ENCODE measurements at places on chromosomes 4 and X. TPM values are rescaled to one million over a fixed set of nuclear protein-coding genes. Genes with fewer than 3 reads are reported as not detected.

DNA sequence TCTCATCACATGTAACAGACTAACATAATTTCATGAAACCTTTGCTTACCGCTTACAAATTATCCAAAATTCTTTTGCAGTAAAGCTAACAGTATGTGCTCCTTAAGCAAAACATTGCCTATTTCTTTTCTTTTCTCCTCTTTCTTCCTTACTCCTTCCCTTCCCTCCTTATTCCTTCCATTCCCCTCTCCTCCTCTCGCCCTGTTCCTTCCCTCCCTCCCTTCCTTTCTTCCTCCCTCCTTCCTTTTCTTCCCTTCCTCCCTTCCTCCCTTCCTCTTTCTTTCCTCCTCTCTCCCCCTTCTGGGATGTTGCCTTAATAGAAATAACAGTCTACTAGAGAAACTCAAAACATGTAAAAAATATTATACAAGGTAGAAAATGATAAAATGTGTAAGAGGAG, 246.4 kb downstream of the TENM3 start:
- no peaks in the 10 kb centered on the region for H3K4me1 ChIP-seq
- no peaks in the 10 kb centered on the region for H3K27me3 ChIP-seq
- no peaks in the 10 kb centered on the region for H3K36me3 ChIP-seq
- DNase-seq, result no peak

FGG gene
- polyA plus RNA-seq, result 1.8 TPM

- H3K36me3 ChIP-seq, result no peaks in the 10 kb centered on the region
- no peaks in the 10 kb centered on the region for H3K4me1 ChIP-seq
- H3K4me3 ChIP-seq, result no peak overlapping the region
- H3K27me3 ChIP-seq, result no peaks in the 10 kb centered on the region
- no peak overlapping the region for H3K27ac ChIP-seq
Measured at GRCh38 chr4:124934916-124935315, 222.4 kb upstream of the ANKRD50 start.

MAGEB3 gene
- polyA plus RNA-seq, result not detected

DNA sequence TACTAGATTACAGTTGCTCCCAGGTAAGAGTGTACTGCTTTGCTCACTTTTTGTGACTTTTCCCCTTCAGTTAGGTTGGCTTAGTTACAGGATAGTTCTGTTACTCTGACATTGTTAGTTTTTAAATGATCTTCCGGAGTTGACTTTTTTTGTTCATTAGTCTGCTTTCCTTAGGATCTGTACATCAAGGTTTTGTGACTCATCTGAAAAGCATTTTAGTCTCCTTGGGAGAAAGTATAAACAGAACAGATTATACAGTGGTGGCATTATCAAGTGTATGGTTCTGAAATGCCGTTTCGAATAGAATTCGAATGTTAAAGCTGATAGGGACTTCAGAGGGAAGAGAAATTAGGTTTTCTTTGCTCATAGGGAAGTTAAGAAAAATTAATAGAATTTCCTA, 63.3 kb downstream of the USP9X start:
- H3K4me3 ChIP-seq, result no peak overlapping the region
- peaks cover 3% of the 10 kb centered on the region for H3K27me3 ChIP-seq
- H3K27ac ChIP-seq, result no peak overlapping the region
- H3K36me3 ChIP-seq, result peaks cover 18% of the 10 kb centered on the region
- DNase-seq, result no peak

DNA sequence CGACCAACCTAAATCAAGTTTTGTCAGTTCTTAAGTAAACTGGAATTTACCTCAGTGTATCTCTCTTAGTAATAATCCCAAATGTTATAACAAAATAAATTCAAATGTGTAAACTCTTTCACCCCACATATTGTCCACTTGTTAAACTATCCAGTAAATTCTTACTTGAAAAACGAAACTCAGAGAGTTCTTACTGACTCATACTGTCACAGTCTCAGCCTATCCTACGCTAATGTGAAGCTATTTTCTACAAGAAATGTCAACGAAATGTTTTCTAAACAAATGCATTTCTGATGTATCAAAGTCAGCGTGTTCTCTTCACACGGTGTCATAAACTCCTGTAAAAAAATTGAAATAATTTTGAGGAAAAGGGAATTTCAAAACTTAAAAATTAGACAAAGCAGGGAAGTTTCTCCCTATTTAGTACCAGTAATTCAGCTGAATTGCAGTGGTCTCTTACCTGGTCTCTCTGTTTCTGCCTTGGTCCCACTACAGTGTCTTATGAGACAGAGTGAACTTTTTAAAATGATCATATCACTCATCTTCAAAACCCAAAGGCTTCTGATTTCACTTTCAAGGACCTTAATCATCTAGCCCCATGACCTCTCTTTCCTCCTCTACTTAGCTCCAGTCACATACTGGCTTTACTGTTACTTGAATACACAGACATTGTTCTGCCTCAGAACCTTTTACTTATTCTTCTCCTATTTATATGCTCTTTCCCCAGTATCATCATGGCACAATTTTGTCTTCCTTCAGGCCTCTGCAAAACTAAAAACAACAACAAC, 63.3 kb downstream of the DCAF8L1 start:
- H3K27ac ChIP-seq, result no peak overlapping the region
- peaks cover 2% of the 10 kb centered on the region for H3K27me3 ChIP-seq
- H3K36me3 ChIP-seq, result no peaks in the 10 kb centered on the region
- DNase-seq, result no peak
- H3K4me1 ChIP-seq, result no peaks in the 10 kb centered on the region

HTN3 gene
- polyA plus RNA-seq, result not detected

GRCh38 chr4:33067221-33067620, 2347.1 kb downstream of the PCDH7 start:
- no peaks in the 10 kb centered on the region for H3K27me3 ChIP-seq
- no peaks in the 10 kb centered on the region for H3K4me1 ChIP-seq
- no peaks in the 10 kb centered on the region for H3K36me3 ChIP-seq
- H3K4me3 ChIP-seq, result no peak overlapping the region
- no peak overlapping the region for H3K27ac ChIP-seq
- no peak for DNase-seq

CYBB gene
- polyA plus RNA-seq, result 3.5 TPM

DNA sequence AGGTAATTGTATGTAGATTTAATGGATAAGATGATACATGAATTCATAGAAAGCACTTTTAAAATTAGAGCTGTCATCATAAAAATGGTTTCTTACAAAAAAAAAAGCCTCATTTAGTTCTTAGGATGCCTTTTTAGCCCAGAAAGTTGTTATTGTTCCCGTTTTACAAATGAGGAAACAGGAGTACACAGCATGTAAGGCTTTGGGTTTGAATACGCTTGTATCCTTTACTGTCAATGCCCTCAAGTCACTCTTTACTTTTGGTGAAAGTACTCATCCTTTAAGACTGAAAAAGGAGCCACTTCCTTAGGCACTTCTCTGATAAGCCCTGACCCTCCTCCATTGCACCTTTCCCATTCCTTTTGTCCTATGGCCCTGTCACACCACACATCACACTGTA, 4.9 kb downstream of the EREG start:
- H3K36me3 ChIP-seq, result no peaks in the 10 kb centered on the region
- no peak overlapping the region for H3K4me3 ChIP-seq
- no peak for DNase-seq

DNA sequence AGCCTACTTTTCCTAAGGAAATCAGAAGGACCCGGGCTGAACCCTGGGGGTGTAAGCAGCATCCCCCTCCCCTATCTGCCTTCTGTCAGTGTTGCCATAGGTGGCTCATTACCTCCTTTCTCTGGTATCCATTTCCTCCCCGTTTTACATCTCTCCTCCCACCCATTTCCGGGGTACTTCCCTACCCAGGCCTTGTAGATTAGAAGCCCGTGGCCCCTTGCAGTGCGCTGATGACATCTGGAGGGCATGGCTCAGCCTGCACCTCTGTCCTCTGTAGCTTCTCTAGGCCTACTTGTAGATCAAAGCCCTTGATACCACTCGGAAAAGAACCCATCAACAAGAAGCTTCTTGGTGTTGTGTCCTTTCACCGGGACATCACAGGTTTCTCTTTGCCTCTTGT, 71.8 kb downstream of the NBDY start:
- DNase-seq, result peak; percentile 7
- no peaks in the 10 kb centered on the region for H3K4me1 ChIP-seq
- no peak overlapping the region for H3K4me3 ChIP-seq
- no peaks in the 10 kb centered on the region for H3K27me3 ChIP-seq
- H3K36me3 ChIP-seq, result no peaks in the 10 kb centered on the region
- no peak overlapping the region for H3K27ac ChIP-seq

GYPB gene
- not detected for polyA plus RNA-seq

DNA sequence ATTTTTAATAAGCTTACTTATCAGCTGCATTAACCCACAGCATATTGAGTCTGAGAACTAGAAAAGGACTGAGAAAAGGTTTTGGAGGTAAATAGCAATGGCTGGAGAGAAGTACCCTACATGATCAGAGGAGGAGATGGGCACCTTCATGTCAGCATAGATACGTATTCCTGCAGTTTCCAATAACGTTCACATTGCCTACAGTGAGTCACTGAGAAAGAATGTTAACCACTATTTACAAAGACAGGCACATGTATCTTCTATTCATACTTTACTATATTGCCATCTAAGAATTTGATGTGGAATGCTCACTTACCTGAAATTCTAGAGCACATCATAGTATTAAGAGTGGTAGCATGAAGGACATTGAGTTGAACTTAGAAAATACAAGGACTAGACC, 92.5 kb downstream of the TLL1 start:
- H3K4me1 ChIP-seq, result no peaks in the 10 kb centered on the region
- no peak overlapping the region for H3K27ac ChIP-seq
- no peak overlapping the region for H3K4me3 ChIP-seq
- DNase-seq, result no peak
- no peaks in the 10 kb centered on the region for H3K36me3 ChIP-seq
- H3K27me3 ChIP-seq, result no peaks in the 10 kb centered on the region

DNA sequence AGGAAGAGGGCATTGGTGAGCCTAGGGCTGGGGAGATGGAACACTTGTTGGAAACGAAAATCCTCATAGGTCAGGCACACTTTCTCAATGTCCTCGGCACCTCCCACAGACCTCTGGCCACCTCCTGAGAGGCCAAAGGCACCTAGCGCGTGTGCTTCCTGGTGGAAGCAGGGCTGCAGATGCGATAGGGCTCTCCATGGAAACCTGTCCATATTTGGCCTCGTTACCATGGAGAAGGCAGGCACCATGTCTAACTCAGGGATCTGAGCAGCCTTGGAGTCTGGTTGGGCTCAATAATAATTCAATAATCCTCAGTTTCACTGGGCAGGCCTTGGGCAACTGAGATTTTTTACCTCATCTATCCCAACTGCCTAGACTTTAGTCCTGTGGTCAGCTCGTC, 58.3 kb downstream of the RAI2 start:
- no peak overlapping the region for H3K27ac ChIP-seq
- DNase-seq, result peak; percentile 36
- H3K4me3 ChIP-seq, result no peak overlapping the region
- H3K4me1 ChIP-seq, result no peaks in the 10 kb centered on the region

GRCh38 chr4:11436084-11436483, 7.4 kb upstream of the HS3ST1 start:
- H3K27ac ChIP-seq, result no peak overlapping the region
- no peaks in the 10 kb centered on the region for H3K4me1 ChIP-seq
- H3K36me3 ChIP-seq, result no peaks in the 10 kb centered on the region
- no peak for DNase-seq

DNA sequence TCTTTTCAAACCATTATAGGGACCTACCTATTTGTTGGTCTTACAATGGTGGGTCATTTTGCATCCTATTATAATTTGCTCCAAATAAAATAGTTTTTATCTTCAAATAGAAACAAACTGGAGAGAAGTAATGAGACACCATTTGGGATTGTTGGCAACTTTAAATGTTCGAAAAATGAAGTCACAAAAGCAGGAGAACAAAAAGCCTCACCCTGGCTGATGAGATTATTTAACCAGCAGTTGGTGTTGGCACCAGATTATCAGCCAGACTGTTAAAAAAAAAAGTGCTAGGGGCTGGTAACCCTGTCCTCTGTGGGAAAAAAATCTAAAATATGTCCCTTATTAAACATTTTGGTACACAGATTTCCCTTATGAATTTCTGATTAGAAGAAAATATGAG, 100.3 kb downstream of the DCK start:
- H3K4me1 ChIP-seq, result no peaks in the 10 kb centered on the region
- DNase-seq, result no peak
- no peaks in the 10 kb centered on the region for H3K36me3 ChIP-seq
- no peak overlapping the region for H3K27ac ChIP-seq
- no peaks in the 10 kb centered on the region for H3K27me3 ChIP-seq

- no peaks in the 10 kb centered on the region for H3K4me1 ChIP-seq
- no peak for DNase-seq
- no peak overlapping the region for H3K4me3 ChIP-seq
- H3K27ac ChIP-seq, result no peak overlapping the region
Measured at GRCh38 chr4:81120055-81120454, 89.5 kb downstream of the BMP3 start.

ZNF182 gene
- polyA plus RNA-seq, result 3.2 TPM

SOX3 gene
- not detected for polyA plus RNA-seq

- H3K36me3 ChIP-seq, result no peaks in the 10 kb centered on the region
- H3K4me3 ChIP-seq, result peak overlapping the region; percentile 60
- no peak overlapping the region for H3K27ac ChIP-seq
- H3K4me1 ChIP-seq, result peaks cover 4% of the 10 kb centered on the region
Measured at GRCh38 chr4:2041239-2042130, 17.6 kb upstream of the NAT8L start.

GLRB gene
- polyA plus RNA-seq, result 5.2 TPM

- H3K4me1 ChIP-seq, result no peaks in the 10 kb centered on the region
- no peak overlapping the region for H3K27ac ChIP-seq
- H3K27me3 ChIP-seq, result peaks cover 76% of the 10 kb centered on the region
- DNase-seq, result peak; percentile 71
- H3K36me3 ChIP-seq, result no peaks in the 10 kb centered on the region
Measured at GRCh38 chr4:112516471-112517066, 589 bp upstream of the NEUROG2 start.

DNA sequence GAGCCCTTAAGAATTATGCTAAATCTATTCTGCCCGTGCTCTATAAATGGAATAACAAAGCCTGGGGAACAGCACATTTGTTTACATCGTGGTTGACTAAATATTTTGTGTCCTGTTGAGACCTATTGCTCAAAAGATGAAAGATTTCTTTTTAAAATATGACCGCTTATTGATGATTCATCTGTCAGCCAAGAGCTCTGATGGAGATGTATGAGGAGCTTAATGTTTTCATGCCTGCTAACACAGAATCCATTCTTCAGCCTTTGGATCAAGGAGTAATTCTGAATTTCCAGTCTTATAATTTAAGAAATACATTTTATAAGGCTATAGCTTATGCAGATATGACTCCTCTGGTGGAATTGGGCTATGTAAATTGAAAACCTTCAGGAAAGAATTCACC, 271.3 kb upstream of the FAT4 start:
- no peaks in the 10 kb centered on the region for H3K36me3 ChIP-seq
- H3K27ac ChIP-seq, result no peak overlapping the region
- no peaks in the 10 kb centered on the region for H3K27me3 ChIP-seq

DNA sequence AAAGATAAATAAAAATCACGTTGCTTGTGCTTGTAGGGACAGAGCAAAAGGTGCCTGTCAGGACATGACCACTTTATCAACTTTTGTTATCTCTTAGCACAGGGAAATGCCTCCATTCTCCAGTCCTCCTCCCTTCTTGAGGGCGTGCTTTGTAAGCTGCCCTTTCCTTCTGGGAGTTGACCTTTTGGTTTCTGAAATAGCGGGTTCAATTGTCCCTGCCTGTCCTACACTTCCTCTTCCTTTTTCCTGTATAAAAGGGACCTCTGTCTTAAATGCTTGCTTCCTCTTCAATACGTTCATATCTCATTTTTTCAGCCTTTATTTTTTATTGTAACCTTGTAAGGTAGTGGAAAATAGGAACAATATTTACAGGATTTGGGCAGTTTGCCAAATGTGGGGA, 153.5 kb downstream of the SH3BGRL start:
- H3K27me3 ChIP-seq, result no peaks in the 10 kb centered on the region
- DNase-seq, result no peak
- no peaks in the 10 kb centered on the region for H3K4me1 ChIP-seq
- no peak overlapping the region for H3K4me3 ChIP-seq
- H3K36me3 ChIP-seq, result no peaks in the 10 kb centered on the region
- no peak overlapping the region for H3K27ac ChIP-seq

PWWP3B gene
- 2.0 TPM for polyA plus RNA-seq

All from kidney (tissue), 22 donors.